ENCODE measurements at places on chromosomes 2 and 18.
A peak's percentile ranks its signal among the peaks of the same experiment; 100 is the strongest.

- DNase-seq, result no peak
Measured at GRCh38 chr18:8965398-8965797, 137.1 kb upstream of the NDUFV2 start.

DNA sequence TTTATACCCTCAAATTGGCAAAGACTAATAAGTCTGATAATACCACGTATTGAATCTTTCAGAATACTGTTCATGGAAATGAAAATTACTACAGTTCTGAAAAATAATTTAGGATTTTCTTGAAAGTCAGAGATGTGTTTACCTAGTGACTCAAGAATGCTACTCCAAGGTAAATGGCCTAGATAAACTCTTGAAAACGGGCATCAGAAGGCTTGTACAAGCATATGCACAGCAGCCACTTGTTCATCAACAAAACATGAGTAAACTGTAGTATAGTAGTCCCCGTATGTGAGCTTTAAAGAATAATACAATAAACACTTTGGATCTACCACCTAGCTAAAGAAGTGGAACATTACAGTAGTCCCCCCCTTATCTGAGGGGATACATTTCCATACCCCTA lies 157.5 kb downstream of the THADA start:
- DNase-seq, result no peak

- DNase-seq, result no peak
Measured at GRCh38 chr18:79422022-79422782, 26.5 kb downstream of the NFATC1 start.

DNA sequence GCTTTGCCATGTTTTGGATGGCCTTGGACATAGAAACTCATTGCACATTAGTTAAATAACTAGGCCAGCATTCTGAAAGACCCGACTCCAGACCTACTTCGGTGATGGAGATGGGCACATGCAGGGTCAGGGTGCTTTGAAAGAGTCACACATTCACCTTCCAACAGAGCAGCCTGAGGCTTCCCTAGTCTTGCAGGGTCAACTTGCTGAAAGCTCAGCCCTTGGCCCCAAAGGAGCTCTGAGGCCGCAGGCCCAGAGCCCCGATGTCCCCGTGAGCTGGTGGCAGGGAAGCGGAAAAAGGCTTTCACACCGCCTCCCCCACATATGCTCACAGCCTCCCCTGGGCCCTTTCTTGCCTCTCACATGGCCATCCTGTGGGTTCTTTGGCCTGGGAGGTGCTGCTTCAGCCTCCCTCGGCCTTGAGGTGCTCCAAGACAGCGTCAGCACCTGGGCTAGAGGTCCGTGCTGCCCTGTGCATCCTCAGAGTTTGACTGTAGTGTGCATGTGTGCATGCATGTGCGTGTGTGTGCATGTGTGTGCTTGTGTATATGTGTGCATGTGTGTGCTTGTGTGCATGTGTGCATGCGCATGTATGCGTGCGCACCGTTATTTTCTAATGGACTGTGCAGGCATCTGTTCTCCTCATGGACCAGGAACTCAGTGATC lies 21.6 kb downstream of the LDLRAD4 start:
- DNase-seq, result no peak

DNA sequence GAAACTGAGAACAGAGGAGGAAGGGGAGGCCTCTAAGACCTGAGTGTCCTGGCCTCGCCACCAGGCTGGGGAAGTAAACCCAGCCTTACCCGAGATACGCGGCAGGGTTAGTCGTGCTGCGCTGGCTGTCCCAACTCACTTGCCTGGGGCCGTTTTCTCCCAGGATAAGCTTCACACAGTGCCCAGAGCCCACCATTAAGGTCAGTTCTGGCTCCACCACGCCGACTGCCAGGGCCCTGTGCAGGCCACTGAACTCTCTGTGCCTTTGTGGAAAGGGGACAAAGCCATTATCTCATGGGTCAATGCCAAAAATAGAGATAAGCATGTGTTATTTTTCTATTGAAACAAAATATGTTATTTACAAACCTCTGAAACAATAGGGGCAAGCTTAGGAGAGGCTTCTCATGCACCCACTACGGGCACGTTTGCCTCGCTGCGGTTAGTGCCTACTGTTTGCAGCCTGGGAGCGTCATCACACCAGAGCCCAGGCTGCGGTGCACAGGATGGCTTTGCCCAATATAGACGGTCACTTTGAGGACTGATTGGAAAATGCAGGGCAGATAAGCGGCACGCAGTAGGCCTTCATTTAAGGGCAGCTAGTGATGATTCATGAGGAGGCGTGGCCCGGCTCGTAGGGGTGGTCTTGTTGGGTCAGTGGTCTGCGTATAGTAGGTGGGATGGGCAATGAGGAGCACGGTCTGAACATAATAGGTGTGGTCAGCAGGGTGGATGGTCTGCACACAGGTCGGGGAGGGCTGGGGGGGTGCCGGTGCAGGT lies 242.1 kb downstream of the GLI2 start:
- DNase-seq, result no peak

- no peak for DNase-seq
Measured at GRCh38 chr2:216113572-216113971, 4.4 kb downstream of the XRCC5 start.

GRCh38 chr2:133461484-133461883 lies 106.8 kb downstream of the NCKAP5 start:
- no peak for DNase-seq

GRCh38 chr18:62663731-62664336 lies 51.5 kb upstream of the PHLPP1 start:
- no peak for DNase-seq

DNA sequence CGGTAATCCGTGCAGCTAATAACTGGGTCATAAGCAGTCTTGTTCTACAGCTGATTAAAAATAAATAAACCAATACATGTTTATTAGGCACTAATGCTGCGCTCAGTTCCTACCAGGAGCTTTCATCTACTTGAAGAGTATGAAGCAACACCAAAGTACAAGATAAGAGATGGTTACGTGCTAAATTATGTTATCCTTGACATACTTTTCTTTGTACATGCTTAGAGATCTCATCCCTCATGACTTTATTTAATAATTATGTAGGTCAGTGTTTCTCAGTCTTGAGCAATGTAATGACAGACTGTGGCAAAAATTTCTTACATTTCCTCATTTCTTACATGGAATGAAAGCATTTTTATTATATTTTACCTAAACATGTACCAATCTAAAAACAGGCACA lies 54.6 kb upstream of the COBLL1 start:
- no peak for DNase-seq

- DNase-seq, result peak; percentile 42
Measured at GRCh38 chr2:86807468-86808275, 17.0 kb upstream of the CD8A start.

DNA sequence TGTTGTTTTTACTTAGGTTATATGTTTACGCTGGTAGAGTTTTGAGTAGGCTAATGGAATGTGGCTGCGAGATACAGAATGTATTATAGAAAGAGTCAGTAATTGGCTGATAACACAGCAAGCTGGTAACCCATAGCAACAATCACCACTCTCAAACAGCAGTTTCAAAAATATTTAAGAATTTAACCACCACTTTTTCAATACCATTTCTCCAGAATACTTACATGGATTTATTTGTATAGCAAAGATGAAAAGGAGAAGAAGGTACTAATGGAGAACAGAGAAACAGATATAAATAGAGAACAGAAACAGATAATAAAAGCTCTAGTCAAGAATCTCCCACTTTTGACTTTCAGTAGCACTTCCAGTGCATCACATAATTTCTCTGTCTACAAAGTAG lies 188.3 kb upstream of the SLC39A10 start:
- DNase-seq, result no peak

- DNase-seq, result no peak
Measured at GRCh38 chr2:64021578-64021977, 2.4 kb upstream of the VPS54 start.

- DNase-seq, result no peak
Measured at GRCh38 chr2:54555318-54555837, 99.3 kb downstream of the SPTBN1 start.

DNA sequence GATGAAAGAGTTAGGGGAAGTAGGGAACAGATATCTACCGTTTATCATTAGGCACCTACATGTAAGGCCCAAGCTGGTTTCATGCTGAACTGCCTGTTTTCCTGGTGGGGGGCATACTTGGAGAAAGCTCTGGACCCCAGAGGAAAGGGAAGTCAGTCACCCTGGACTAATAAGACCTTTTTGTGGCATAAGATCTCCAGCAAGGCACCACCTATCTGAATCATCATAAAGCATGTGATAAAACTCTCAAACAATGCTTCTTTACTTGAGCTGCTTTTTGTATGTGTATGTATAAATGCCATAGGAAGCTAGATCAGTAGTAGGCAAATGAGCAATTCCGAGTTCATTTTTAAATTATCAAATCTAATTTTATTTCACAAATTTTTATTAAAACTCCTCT lies 104.8 kb downstream of the TANC1 start:
- no peak for DNase-seq

GRCh38 chr18:52156166-52156565 lies 183.8 kb upstream of the DCC start:
- DNase-seq, result no peak

DNA sequence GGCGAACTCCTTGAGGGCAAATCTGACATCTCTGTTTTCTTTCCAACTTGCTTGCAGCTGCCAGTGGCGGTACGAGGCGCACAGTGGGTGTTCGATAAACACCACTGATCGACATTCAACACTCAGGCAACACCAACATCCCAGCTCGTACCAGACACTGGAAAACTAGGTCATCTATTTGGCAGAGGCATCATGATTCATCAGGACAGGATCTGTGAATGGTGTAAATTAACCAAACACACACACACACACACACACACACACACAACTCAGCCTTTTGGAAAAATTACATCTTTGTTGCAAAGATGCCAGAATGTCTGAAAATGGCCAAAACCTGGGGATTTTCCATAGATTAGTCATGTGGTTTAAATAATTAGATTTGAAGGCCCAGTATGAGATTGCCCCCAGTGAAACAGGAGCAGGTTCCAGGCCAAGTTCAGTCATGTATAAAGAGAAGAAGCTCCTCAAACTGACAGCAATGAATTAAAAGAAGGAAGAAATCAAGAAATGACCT lies 150.5 kb upstream of the NCKAP5 start:
- no peak for DNase-seq

DNA sequence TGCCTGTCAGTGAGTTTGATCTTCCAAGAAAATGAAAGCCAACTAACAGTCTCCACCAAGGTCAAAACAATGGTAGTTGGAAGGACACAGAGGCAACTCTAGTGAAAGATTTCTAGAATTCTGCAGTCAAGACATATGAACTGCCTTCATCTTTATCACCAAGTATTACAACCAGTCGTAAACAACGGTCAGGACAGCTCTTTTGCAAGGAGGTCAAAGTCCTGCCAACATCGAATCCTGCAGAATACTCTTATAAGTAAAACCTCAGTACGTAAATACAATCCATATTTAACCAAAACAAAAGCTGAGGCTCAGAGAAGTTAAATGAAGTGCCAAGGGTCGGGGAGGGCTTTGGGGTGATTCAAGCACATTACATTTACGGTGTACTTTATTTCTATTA lies 3.1 kb downstream of the FEZ2 start:
- DNase-seq, result no peak

- no peak for DNase-seq
Measured at GRCh38 chr2:33946193-33946592, 347.1 kb upstream of the FAM98A start.

GRCh38 chr2:237539681-237540080 lies 26.7 kb upstream of the PRLH start:
- DNase-seq, result no peak

- no peak for DNase-seq
Measured at GRCh38 chr2:48597492-48597891, 20.2 kb upstream of the GTF2A1L start.

GRCh38 chr18:8942021-8942908 lies 160.2 kb upstream of the NDUFV2 start:
- DNase-seq, result no peak

DNA sequence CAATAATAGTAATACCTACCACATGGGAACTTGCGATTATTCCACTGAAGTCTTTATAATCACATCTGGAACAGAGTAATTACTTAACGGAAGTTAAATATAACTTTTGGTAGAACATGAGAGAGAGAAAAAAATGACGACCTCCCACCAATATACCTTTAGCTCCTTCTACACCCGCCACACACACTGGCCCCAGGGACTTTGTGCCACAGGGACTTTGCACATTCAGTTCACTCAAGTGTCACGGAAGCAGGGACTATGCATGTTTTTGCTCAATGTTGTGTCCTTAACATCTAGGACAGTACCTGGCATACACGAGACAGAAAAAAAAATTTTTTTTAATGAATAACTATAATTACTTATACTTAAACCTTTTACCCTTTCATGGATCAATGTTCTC lies 4.0 kb downstream of the GPR155 start:
- DNase-seq, result no peak

DNA sequence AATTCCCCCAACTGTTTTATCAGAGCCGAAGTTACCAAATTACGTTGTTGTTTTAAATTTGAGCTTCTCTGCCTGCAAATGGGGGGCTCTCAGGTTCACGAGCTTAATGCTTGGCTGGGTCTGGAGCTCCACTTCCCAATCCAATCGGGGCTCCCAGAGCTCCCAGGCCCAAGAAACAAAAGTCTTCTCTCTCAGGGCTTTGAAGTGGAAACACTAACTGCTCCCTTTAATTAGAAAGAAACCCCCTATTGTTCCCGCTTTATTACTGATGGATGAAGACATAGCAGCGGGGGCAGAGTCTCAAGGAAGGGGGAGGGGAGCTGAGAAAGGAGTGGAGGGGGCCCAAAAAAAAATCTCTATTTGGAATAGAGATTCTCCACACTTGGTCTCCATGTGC lies 15.6 kb upstream of the PKDCC start:
- no peak for DNase-seq

- DNase-seq, result no peak
Measured at GRCh38 chr2:73059106-73059505, 12.4 kb downstream of the SFXN5 start.

DNA sequence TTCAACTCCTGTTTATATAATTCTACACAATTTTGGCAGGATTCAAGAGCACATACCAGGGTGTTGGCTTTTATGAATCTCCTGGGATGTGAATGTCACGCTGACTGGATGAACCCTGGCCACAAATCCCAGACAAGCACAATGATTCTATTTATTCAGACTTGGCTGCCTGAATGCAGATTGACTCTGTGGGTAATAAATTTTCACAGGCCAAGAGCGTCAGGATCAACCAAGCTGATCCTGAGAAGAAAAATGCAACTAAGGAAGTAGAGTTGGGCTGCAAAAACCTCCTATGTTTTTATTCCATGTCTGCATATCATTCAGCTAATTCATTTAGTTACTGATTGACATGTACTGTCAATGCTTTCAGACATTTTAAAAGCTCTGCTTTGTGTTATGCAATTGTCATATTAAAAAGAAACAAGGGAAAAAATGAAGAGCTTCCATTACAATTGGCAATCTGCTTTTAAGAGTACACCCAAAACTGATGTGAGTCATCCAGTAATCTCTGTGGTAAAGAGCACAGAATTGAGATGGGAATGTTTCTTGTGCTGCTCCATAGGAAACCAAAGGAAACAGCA lies 173.0 kb upstream of the REV1 start:
- no peak for DNase-seq

GRCh38 chr2:105486762-105487141 lies 87.9 kb upstream of the FHL2 start:
- no peak for DNase-seq

GRCh38 chr2:144948205-144948855 lies 428.4 kb upstream of the ZEB2 start:
- DNase-seq, result no peak

GRCh38 chr18:76441002-76441667 lies 53.9 kb downstream of the ZNF516 start:
- no peak for DNase-seq

- DNase-seq, result no peak
Measured at GRCh38 chr2:98091738-98092137, 4.8 kb downstream of the VWA3B start.

GRCh38 chr2:98240786-98241398 lies 105.4 kb upstream of the CNGA3 start:
- no peak for DNase-seq

Measured in CD4-positive, alpha-beta T cell (primary cell).